Stimulated activated CD4-positive, alpha-beta T cell treated with anti-CD3 and anti-CD28 coated beads, TNF-alpha, amount 100 ng/mL, for 24 hours (primary cell): ENCODE measurements at places on chromosomes 2 and 18.

DNA sequence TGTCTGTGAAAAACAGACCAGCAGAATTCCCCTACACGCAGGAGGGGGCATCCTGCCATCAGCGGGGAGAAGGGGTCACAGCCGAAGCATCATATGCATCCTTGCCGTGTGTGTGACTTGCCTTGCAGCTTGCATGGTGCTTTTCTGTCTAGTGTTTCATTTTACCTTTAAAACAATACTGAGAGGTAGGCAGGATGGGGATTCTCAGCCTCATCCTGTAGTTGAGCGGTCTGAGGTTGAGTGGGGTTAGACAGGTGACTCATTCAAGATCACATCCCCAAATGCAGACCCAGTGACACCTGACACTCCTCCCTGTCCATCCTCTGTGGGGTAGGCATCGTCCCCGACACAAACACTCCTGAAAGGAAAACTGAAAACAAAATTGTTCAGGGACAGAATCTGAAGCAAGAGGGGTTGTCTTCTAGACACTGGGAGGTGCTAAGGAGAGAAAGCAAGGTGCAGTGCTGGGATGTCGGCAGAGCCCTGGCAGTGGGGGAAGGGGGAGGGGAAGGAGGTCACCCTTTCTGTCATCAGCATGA lies 7.9 kb downstream of the ARL4C start:
- DNase-seq: no peak

DNA sequence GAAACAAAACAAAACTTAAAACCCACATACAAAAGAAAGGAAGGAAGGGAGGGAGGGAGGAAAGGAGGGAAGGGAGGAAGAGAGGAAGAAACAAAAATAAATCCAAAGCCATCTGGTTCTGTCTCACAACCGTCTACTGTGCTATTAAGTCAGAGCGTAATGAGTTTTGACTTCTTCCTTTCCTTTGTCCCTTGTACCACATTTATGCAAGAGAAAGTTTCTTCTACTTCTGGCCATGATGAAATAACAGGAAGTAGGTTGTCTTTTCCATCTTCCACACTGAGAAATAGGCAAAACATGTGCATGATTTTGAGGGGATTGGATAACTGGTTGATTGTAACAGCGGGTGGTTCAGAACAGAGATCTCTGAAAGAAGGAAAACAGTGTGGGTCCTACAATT lies 121.4 kb downstream of the CTAGE1 start:
- no peak for DNase-seq

GRCh38 chr18:74284191-74284979 lies 7.4 kb downstream of the CYB5A start:
- no peak for DNase-seq

DNA sequence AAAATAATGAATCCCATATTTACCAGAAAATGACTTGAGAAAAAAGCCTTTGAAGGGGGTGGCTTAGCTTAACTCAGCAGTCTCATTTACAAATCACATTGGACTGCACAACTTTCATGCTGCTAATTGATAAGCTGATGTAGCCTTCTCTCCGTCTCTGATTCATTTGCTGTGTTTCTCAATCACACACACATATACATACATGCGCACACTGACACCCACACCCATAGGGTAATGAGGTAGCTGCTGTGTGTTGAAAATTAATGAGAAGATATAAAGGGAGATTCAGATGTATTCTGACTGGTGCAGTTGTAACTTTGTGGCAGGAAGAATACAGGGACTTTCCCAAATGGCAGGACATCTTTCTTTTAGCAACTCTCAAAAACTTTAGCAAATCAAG lies 141.9 kb upstream of the GCFC2 start:
- DNase-seq: no peak

DNA sequence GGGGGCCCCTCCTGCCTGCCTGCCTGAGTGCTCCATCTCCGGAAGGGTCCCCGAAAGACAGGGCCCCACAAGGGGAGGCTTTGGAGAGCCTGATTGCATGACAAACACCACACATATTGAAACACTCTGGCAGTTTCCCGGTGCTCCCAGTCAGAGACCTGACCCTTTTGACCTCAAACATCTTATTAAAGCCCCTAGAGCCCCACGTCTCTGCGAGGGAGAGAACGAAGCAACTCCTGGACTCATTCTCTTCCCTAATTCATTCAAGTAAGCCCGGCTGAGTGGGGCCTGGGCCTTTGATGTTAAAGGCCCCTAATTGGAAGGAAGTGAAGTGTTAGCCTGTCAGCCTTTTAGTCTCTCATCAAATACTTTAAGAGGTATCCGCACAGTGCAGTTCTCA lies 335.6 kb downstream of the CYRIA start:
- no peak for DNase-seq

DNA sequence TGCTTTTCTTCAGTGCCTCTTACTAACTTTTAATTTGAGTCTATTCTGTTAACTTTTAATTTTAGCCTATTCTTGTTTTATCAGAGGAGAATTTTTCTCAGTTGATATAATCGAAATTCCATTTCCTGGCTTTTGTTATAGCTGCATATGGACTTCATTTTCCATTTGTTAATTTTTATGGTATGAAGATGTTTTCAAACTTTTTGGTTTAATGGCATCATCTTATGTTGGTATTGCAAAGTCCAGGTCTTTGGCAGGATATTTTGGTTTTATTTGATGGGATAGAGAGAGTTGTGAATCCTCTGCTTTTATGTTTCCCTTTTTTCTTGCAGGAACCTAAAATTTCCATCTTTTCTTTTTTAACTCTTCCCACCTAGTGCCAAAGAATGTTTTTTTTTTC lies 70.9 kb upstream of the RAPGEF4 start:
- no peak for DNase-seq

DNA sequence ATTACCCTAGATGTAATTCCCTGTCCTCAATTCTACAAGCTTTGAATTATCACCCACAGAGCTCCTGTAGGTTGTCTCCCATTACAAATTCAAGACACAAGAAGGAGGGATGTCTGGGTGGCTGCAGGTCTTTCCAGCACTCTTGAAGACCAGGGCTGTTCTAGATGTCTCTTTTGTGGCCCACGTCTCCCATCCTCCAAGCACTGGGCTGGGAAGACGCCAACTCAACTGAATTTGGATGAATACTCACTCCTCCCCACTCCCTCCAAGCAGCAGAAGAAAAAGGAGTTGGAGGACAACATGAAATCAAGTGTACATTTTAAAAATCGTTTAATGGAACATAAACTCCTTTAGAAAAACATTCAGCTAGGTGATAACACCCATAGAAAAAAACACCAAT lies 31.2 kb downstream of the SMAD7 start:
- DNase-seq: no peak

DNA sequence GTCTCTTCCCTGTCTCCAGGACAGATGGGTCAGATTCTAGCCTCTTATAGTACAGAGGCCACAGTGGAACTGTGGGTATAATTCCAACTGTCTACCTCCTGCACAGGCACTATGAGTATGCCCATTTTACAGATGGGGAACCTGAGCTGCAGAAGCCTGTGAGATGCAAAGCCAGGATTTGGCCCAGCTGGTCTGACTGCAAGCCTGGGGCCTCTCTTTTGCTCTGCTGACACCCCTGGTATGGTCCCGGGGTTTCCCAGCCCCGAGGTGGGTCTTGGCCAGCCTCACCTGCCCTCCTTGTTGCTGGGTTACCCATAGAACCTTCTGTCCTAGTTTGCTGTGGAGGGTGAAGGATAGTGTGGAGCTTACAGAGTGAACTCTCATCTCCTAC lies 9.8 kb downstream of the HS6ST1 start:
- DNase-seq: no peak

DNA sequence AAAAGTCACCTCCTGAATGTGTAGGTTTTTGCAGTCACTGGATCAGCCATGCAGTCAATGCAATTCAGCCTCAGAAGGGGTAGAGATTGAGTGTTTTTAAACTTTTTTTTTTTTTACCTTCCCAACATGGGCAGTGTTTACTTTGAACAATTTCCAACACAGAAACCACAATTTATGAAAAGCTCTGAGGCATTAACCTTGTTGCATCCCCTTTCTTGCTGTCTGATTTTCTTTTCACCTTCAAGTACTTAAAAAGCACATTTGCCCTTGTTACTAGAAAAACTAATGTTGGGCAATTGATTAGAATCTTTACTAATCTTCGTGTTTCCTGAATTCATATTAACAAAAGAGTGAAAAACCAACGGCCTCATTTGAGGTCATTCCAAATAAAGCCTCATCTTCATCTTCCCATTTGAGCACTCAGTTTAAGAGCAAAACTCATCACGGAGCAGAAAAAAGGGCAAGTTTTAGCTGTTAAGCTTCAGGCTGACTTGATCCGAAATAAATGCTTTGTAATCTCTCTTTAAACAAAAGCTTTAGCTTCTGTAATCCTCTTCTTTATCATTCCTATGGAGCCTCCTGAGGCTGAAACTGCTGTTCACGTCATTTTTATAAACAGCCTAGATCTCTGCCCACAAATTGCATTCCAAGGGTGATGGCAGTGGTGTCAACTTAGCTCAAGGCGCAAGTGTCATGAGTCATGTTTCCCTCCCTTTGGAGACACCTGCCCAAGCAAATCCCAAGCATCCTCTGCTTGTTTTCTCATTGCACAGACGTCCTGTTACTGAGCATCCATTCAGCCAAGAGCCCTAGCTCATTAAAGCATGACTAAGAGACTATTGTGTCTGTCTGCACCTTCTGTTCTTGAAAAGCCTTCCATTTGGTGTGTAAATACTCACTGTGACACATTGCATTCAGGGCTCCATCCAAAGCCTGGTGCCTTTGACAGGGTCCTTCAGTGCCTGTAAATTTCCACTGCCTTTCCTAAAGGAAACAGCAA lies 107.7 kb downstream of the HNMT start:
- DNase-seq: no peak

- no peak for DNase-seq
Observed at GRCh38 chr2:234415706-234416105, 81.2 kb downstream of the ARL4C start.

DNA sequence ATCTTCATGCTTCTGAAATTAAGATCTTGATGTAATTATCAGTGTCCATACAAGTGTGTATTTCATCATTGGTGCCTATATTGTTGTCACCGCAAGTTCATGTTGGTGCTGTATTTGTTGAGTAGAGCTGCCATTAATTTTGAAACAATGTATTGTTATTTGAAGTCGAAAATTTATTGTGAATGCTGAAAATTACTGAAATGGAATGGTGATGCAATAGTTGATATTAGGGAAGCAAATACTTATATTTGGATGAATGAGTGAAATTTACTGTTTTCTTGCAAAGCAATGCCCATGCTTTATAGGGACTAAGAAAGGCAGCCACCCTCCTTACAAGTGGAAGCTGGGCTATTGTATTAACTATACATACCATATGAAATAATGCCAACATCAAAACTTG lies 41.6 kb downstream of the SERPINB8 start:
- no peak for DNase-seq

DNA sequence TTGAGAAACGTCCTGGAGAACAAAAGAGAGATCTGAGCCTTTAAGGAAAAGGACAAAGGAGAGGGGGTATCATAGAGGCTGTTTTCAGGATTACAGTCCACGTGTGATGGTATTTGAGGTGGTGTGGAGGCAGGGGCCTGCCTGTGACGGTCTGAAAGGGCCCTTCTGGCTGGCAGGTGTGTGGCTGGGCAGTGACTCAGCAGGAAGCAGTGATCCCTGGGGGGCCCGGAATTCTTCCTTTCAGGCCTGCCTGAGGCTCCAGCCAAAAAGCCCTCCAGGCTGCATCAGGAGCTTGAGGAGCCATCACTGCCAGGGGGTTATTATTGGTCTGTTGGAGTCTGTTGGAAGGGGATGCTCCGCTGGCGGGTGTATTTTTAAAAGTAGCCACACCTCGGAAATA lies 97.2 kb upstream of the TMEM18 start:
- no peak for DNase-seq

GRCh38 chr2:240627736-240628506 lies 2.6 kb downstream of the GPR35 start:
- DNase-seq: no peak

GRCh38 chr2:212141499-212141898 lies 397.1 kb downstream of the ERBB4 start:
- DNase-seq: no peak

GRCh38 chr18:416930-417329 lies 83.6 kb downstream of the COLEC12 start:
- DNase-seq: no peak

DNA sequence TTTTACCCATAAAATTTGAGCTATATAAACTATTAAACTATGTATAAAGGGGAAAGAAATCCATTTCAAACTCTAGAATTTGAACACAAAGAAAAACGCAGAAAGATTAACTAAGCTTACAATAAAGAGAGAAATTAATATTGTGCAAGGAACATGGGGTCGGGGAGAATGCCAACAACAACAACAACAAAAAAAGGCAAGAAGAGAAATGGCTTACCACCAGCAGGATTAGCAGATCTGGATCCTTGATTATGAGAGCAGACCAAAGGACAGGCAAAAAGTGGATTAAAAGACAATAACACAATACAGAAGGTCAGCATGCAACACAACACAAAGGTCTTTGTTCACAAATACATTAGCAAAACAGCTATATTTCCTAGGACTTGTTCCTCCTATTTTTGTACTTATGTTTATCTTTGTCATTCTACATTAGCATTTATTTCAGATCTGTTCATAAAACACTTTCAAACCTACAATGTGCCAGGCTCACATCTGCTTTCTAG lies 103.4 kb upstream of the RNU4ATAC start:
- DNase-seq: no peak

GRCh38 chr2:97663626-97663961 lies 250 bp downstream of the ACTR1B start:
- no peak for DNase-seq

- DNase-seq: no peak
Observed at GRCh38 chr18:44761812-44762211, 81.1 kb downstream of the SETBP1 start.

GRCh38 chr2:37549598-37549997 lies 121.8 kb downstream of the CDC42EP3 start:
- DNase-seq: no peak

- no peak for DNase-seq
Observed at GRCh38 chr18:31233621-31234275, 71.1 kb upstream of the DSC1 start.

GRCh38 chr2:23091900-23092299 lies 293.1 kb upstream of the KLHL29 start:
- no peak for DNase-seq

- no peak for DNase-seq
Observed at GRCh38 chr2:128237081-128237534, 81.6 kb downstream of the HS6ST1 start.

DNA sequence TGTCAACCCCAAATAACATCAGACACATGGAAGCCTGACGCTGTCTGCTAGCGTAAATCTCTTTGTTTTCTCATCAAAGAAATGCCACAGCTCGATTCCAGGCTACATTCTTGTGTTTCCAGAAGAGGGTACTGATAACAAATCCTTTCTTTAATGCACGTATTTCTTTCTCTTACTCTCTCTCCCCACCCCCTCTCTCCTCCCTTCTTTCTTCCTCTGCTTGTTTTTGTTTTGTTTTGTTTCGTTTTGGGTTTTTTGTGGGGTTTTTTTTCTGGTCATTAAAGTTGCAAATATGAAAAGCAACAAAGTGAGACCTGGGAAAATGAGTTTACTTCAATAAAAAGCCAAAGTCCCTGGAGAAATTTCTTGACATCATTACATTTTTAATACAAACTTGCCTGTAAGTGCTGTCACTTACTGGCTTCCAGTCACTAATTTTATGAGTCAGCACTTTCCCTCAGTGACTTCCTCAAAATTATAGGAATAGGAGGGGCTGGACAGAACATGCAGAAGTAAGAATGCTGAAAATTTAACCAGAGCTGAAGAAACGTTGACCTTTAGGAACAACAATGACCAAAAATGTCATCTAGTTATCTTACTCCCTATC lies 106.7 kb upstream of the NABP1 start:
- no peak for DNase-seq

GRCh38 chr2:26617588-26618083 lies 23.5 kb downstream of the CIB4 start:
- DNase-seq: no peak

- no peak for DNase-seq
Observed at GRCh38 chr2:169090133-169090820, 20.9 kb downstream of the DHRS9 start.

GRCh38 chr2:181954538-181954883 lies 31.1 kb upstream of the PPP1R1C start:
- no peak for DNase-seq
